Putamen (tissue), 1 donor: ENCODE measurements at places on chromosomes 4 and X.

GRCh38 chr4:181108237-181108636, 1135.0 kb upstream of the TENM3 start:
- no peak for DNase-seq

DNA sequence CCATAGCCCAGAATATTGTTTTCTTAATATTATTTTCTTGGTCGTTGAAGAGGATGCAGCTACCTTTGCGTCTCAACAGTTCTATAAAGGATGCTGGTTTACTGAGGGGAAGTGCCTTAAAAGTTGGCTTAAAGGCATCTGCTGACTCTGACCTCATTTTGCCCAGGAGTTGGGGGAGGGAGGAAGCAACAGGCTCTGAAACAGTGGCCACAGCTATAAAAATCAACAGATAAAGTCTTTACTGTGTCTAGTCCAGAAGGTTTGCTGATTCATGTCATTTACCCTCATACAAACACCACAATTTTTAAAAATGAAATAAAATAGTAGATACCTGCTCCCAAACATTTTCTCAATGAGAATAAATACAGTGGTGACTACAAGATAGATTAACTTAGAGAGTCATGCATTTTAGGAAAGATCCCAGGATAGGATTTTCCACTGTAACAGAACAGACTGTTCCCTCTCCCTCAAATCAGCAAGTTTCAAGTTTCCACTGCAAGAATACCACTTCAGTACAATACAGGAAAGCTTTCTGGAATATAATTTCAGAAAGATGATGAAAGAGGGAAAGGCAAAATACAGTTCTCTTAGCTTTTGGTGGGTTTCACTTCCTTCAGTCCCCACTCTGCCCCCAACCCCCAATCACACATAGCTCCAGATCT, 1.9 kb downstream of the PHKA1 start:
- no peak for DNase-seq

DNA sequence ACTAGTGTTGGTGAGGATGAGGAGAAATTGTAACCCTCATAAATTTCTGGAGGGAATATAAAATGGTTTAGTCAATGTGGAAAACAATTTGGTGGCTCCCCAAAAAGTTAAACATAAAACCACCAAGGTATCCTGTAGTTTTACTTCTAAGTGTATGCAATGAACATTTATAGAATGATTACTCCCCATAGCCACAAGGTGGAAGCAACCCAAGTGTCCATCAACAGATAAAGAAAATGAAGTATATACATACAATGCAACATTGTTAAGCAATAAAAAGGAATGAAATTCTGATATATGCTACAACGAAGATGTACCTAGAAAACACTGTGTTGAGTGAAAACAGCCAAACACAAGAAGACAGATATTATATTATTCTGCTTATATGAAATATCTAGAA, 569.1 kb upstream of the GRID2 start:
- no peak for DNase-seq

GRCh38 chr4:159778298-159778697, 675.4 kb downstream of the RAPGEF2 start:
- no peak for DNase-seq

- no peak for DNase-seq
These were observed 247.9 kb upstream of the POF1B start for GRCh38 chrX:85627363-85627762.

GRCh38 chr4:93217431-93217830, 611.1 kb upstream of the ATOH1 start:
- DNase-seq: no peak
